SK-N-SH treated with all-trans-retinoic acid at 6 μM for 48 hours (cell line): ENCODE measurements at places on chromosomes 4 and X.
A peak's percentile ranks its signal among the peaks of the same experiment; 100 is the strongest.

DNA sequence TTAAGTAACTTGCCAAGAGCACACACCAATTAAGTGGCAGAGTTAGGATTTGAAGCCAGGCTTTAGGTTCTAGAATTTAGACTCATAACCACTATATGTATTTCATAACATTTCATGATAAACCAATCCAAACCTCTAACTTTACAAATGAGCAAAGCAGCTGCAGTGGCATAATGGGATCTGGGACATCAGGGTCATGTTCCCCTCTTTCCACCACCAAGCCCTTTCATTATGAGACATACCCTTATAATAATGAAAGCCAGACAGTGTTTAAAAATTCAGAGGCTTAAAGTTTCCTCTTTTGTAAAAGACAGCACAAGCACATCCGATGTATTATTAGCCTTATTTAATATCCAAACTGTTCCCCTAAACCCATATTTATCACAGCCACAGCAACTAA lies 28.3 kb upstream of the AMELX start:
- ATAC-seq = no peak

DNA sequence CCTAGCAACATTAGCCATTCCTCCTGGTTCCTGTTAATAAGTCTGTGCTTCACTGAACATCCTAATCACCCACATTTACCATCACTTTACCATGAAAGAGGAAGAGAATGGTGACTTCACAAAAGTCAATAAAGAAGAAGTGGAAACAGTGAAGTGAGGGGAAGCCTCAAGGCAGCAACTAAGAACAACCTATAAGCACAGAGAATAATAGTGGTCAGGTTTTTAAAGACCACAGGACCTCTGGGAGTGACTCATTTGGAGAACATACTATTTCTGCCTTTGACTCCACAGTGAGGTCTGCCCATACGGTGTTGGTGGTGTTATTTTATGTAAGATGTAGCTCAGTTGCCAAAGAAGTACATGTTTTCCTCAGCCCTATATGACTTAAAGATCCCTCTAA lies 86.0 kb upstream of the TET2 start:
- ATAC-seq = peak; percentile 46

DNA sequence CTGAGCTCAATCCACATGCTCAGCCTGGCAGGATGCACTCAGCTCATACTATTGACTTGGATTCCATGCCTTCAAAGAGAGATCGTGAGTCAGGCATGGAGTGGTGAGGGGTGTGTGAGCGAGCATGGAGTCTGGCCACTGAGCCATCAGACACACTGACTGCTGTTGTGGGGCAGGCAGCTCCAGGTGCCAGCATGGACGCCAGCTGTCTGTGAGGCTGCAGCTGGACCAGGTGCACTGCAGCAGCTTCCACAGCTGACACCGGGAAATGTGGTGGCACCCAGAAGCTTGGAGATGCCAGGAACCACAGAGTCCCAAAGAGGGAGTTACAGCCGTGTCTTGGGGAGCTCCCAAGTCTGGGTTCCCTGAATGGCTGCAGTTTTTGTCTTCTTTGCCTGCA lies 1026.4 kb upstream of the ADGRL3 start:
- no peak for ATAC-seq

GRCh38 chr4:38560340-38560739 lies 103.7 kb upstream of the KLF3 start:
- no peak for ATAC-seq

- ATAC-seq = no peak
Observed at GRCh38 chr4:27094783-27095182, 234.1 kb downstream of the STIM2 start.

GRCh38 chr4:51918251-51918650 lies 75.3 kb downstream of the DCUN1D4 start:
- ATAC-seq = no peak

DNA sequence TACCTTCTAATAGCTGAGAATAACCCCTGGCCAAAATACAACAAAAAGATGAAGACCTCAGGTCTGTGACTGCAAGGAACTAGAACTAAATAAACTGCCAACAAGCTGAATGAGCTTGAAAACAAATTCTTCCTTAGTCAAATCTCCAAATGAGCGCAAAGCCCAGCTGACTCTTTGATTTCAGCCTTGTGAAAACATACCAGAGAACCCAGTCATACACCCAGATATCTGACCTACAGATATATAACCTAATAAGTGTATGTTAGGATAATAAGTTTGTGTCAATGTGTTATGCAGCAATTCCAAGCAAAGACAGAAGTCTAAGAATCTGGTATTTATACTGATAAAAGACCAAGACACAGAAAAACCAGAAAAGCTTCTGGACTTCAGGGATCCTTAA lies 38.0 kb upstream of the ADGRL3 start:
- no peak for ATAC-seq
